AG09309 (cell line): ENCODE measurements at places on chromosomes 6 and 20.

DNA sequence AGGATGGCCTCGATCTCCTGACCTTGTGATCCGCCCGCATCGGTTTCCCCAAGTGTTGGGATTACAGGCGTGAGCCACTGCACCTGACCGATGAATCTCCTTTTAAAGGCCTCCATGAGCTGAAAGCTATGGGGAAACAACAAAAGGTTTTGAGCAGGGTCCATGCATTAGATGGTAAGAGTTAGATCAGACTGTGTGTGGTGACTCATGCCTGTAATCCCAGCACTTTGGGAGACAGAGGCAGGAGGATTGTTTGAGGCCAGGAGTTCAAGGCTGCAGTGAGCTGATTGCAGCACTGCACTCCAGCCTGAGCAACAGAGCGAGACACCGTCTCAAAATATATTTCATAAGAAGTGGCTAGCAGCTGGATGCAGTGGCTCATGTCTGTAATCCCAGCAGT lies 41.0 kb upstream of the BCLAF1 start:
- DNase-seq = no peak

DNA sequence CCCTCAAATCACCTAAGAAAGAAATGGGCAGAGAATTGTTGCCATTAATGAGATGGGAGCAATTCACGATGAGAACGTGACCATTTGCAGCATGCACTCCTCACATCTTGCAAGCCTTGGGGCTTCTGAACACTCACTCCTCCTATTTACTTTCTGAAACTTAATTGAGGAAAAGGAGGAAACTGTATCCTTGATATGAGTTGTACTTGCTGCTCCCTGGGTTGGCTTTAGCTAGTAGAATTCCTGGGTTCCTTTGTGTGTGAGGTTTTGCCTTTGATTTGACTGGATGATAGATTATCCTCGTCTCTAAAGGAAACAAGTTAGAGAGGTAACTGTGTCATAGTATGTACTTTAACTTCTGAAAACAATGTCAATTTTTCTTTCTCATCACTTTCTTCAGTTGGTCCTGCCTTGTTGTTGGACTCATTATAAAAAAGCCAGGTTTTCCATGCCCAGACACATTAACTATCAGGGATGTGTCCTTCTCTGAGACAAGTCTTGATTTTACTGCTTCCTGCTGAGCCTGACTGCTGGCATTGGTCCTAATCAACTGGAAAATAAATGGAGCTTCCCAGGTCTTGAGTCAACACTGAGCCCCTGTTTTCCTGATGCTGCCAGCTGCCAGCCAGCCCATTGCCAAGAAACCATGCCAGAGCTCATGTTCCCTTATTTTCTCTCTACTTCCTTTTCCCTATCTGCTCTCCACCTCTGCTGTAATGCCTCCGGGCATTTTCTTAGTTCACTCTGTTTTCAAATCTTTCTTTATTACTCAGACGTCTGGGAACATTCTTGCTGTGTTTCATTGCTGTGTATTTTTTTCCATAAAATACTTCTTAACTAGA lies 6.0 kb upstream of the MRAP2 start:
- peak; percentile 79 for DNase-seq

DNA sequence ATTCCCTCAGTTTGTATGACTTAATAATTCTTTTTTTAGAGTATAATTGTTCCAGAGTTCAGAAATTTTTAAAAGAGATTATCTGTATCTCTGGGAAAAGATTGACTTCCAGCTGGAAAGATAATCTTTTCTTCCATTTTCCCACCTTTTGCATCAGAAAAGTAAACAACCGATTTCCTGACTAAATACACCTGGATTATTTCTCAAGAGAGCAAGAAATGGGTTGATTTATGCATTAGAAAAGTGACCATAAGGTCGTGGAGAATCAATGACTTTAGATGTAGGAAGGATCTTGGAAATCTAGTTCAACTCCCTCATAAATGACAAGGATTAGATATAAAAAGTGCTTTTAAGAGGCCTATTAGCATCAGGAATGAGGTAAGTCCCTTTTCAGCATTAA lies 79.9 kb downstream of the SGK1 start:
- DNase-seq = no peak

DNA sequence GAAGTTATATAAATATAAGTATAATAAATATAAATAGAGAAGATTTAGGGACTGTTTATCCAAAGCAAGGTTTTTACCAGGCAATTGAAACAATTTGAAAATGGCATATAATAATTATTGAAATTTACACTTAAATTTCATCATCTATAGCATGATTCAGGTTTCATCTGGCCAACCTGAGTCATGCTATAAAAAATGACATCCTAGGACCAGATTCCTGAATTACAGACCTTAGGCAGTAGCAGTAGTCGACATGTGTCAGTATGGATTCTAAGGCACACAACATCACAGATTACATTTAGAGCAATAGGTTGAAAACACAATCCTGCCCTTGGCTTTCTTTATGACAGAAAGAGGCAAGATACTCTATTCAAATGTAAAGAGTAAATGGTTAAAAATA lies 592.3 kb downstream of the PHF3 start:
- DNase-seq = no peak

GRCh38 chr6:7391151-7391550 lies 1.5 kb downstream of the RIOK1 start:
- no peak for DNase-seq

DNA sequence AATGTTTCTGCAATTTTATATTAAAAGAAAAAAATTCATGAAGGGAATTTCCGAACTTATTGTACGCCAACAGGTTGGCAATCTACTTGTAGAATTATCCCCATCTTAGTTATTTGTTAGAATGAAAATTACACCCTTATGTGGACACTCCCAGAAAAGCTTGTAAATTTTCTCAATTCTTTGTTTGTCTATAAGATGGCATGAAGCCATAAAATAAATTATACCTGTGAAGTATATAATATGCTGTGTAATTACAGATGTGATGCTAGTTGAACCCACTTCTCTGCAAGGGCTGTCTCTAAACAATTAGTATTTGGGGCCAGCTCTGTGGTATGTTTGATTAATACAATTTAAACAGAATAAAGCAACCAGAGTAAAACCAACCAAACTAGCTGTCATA lies 52.1 kb upstream of the DSP start:
- DNase-seq = no peak

DNA sequence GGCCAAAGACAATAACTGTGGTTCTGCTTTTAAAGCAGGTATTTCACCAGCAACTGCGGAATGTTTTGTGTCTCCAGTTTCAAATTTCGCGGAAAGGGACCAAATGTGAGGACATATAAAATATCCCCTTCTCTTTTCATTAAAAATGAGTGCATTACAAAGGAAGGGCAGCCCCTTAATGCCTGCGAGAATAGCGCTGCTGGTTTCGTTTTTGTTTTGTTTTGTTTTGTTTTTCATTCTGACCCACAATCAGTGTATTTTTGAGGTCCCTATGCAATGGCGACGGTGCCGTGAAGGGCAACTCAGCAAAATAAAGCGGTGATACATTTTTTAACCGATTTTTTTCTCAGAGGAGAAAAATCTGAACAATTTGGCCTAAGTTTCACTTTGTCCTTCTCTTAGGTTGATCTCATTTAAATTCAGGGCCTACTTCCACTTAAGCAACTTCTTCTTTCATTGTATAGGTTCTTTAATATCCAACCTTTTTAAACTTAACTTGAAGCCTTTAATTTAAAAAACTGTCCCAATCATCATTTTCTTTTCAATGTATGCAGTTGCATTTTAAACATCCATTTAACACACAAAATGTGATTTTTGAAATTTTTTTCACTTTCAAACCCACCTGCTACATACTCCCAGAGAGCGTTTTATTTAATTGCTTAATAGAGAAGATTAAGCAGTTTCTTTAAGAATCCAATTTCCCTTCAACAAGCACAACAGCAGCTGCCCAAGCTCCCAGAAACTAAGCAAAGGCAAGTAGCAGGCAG lies 2.9 kb upstream of the HIVEP2 start:
- DNase-seq = no peak

DNA sequence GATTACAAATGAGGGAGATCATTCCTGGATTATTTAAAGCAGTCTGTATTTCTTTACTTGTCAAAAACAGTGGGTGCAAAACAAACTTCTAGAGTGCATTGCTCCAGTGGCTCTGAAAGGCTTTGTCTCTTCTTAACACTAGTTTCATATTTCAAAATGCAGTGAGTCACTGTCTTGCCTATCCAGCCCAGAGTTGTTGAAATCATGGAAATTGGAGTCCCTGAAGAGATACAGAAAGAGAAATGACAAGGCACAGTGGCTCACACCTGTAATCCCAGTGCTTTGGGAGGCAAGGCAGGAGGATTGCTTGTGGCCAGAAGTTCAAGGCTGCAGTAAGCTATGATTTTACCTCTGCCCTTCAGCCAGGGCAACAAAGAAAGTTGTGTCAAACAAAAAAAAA lies 11.3 kb downstream of the SLC2A12 start:
- DNase-seq = peak; percentile 20

DNA sequence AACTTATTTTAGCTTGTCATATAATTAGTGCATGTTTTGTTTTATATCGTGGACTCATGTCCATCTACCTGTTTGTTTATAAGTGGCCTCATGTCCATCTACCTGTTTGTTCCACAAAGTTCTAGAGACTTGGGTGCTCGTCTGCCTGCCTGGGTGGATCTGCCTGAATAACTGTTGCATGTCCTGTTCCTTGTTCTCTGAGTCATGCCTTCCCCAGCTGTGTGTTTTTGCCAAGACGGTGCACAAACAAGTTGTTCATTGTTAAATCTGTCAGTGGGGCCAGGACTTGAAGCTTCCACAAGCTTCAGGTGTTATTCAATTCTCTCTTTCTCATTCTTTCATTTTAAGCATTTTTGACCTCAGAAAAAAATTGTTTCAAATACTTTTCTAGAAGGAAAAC lies 358.0 kb upstream of the CITED2 start:
- peak; percentile 37 for DNase-seq

- DNase-seq = no peak
Observed at GRCh38 chr6:151448623-151449022, 3.3 kb downstream of the RMND1 start.

DNA sequence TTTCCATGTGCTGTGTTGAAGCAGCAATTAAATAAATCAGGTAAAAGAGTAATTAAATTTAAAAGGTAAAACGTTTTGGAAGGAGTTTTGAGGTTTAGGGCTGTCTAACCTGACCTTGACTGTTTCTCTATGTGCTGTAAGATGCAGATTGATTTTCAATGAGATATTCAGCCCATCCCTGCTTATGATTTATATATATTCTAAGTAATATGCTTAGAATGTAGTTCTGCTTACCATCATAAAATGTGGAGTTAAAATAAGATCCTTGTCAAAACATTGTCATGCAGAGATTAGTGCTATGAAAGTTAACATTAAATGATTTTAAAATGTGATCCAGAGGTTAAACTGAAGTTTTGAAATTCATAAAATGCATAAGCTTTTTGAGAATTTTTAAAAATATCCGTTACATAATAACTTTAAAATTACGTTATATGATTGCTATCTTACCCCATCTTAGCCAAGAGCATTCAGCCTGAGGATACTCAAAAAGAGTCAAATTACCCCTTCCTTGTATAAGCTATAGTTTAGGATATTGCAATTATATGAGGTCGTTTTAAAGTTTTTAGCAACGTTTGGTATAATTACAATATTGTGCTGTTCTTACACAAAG lies 122.5 kb downstream of the MTHFD1L start:
- DNase-seq = no peak

GRCh38 chr20:52190437-52191131 lies 995 bp downstream of the ZFP64 start:
- DNase-seq = no peak

- DNase-seq = no peak
Observed at GRCh38 chr20:36547186-36548005, 6.1 kb downstream of the MYL9 start.

DNA sequence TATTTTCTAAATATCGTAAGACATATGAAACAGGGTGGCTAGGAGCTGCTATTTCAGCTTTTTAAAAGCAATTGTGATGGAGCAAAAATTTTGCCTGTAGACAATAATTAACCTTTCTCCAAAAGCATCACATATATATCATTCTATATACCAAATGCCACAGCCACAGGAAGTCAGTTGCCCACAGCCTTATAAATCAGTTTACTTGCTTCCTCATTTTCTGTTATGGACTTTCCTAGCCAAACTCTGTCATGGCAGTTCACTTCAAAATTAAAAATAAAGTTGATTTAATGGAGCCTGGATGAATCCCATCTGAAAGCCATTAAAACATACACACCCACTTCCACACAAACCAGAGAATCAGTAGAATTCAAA lies 93.4 kb upstream of the NHSL1 start:
- no peak for DNase-seq

GRCh38 chr20:3240776-3241363 lies 1.9 kb upstream of the SLC4A11 start:
- no peak for DNase-seq

DNA sequence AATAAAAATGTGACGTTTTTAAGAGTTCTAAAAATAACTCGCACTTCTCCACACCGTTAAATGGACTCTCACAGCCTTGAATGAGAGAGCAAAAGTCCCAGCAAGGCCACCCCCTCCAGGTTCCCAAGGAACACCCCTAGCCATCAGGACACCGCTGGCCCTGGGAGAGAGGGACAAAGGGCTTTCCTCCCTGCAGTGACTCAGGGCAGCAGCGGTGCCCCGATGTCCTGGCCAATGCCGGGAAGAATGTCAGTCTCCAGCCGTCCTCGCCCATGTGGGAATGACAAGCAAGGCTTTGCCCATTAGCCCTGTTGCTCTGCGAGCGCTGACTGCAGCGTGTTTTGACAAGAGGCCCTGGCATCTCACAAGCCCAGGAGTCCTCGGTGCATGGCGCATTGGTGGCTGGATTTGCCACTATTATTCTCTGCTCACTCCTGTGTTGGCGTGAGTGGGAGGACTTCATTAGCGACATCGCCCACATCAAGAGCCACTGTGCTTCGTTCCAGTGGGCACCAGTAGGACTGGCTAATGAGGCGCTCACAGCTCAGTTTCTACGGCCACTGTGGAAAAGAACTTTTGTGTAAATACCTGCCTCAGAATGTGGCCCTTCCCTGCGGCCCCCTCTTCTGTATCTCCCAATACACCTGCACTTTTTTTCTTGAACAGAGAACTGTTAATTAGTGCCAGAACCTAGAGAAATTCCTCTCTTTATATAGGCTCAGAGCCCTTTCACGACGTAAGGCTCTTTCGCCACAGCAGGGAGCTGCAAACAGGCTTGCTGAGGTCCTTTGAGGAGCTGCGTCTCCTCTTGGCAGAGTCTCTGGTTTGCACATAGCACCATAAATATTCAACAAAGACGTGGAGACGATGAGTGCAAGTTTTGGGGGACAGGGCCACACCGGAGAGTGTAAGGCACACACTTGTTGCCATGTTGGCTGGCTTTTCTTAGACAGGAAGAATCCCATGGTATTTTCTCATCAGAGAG lies 336.6 kb downstream of the TAF4 start:
- DNase-seq = no peak

- no peak for DNase-seq
Observed at GRCh38 chr6:21588481-21589351, 4.8 kb upstream of the SOX4 start.

DNA sequence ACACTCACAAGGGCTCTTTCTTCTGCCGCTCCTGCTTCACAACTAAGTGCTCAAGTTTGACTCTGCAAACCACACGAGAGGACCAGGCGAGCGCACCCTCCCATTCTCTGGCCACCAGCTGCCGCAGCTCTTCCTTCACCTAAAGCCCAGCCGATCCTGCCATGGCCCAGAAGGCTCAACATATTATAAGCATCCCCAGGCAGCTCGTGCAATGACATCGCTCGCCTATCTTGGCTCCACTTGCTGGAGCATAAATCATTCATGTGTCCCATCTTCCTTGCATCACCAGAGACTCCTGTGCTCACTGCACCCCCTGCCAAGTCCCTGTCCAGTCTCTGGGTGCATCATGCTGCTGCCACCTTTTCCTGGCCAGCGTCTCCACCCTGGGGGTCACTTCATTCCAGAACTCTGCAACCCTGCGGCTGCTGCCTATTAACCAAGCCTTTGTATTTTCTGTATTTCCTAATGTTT lies 59.0 kb downstream of the PSMG4 start:
- no peak for DNase-seq
